AG09319 (cell line): ENCODE measurements at places on chromosomes 16 and 17.

DNA sequence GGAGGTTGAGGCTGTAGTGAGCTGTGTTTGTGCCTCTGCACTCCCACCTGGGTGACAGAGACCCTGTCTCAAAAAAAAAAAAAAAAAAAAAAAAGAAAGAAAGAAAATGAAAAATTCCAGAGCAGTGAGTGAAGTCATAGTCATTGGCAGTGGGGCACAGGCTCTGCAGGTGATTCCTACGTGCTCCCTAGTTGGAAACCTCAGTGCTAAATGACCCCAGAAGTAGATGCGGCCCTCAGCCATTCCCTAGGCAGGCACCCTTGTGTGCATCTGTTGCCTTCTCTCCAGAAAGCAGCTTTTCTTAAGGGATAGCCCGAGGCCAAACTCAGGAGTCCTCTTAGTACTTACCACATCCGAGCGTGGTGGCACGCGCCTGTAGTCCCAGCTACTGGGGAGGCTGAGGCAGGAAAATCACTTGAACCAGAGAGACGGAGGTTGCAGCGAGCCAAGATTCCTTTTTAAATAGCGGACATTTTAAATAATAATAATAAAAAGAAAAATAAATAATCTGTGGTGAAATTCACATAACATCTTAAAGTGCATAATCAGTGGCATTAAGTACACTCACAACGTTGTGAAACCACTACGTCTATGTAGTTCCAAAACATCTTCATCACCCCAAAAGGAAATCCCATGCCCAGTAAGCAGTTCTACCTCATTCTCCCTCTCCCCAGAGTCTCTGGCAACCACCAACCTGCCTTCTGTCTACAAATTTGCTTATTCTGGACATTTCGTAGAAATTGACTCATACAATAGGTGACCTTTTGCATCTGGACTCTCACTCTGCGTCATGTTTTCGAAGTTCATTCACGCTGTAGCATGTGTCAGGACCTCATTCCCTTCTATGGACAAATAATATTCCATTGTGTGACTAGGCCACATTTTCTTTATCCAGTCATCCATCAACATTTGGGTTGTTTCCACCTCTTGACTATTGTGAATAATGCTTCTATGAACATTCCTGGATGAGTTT, 12.5 kb upstream of the SPHK1 start:
- DNase-seq: peak; percentile 74

DNA sequence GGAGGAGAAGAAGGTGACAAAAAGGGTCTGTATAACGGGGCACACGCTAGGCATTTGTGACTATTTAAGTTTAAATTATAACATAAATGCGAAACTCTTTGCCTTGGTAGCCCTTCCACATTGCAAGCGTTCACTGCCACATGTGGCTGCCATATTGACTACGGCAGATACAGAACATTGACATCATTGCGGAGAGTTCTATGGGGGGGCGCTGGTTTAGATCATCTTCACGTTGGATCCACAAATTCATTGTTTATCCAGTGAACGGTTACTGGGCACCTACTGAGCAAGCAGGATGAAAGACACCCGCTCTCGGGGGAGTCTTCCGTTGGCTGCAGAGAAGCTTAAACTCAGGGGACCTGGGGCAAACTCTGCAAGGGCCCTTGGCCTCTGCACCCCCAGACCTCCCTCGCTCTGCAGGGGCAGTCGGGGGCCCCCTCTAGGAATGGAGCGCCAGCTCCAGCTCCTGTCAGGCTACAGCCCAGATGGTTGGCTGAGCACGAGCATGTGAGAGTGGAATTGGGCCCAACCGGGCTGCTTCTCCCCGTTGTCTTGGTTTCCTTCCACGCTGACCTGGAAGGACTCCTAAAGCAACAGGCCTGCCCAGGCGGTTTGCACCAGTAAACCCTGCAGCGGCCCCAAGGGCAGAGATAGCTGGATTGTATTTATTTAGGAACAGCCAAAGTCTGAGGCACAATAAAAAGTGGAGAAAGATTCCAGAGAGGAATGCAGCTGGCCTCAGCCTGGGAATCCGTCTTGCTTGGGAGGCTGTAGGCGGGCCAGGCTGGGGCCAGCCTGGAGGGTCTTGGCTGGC, 172.2 kb downstream of the SEC14L1 start:
- no peak for DNase-seq

- DNase-seq: no peak
These were observed 232.8 kb downstream of the SEC14L1 start for GRCh38 chr17:77373299-77374169.

DNA sequence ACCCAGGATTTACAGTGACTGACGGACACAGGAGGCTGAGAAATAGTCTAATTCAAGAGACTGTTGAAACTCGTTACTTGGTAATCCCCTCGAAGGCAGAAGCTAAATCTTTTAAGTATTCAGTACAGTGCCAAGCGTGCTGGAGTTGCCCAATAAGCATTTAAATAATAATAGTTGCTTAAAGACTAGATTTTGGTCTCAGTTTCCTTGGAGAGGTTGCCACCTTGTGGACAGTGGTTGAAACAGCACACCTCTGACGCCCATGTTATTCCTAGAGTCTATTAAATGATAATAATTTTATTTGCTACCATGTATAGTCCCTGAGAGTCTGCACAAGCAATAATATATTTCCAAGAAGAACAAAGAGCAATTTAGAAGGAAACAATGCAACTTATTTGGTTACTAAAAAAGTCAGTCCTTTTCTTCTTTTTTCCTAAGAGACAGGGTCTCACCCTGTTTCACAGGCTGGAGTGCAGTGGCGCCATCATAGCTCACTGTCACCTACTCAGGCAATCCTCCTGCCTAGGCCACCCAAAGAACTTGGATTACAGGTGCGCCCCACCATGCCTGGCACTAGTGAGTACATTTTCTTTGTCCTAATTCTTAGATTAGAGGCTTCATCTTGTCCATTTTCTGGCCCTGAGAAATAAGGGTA, 138.0 kb upstream of the NUDT7 start:
- no peak for DNase-seq

DNA sequence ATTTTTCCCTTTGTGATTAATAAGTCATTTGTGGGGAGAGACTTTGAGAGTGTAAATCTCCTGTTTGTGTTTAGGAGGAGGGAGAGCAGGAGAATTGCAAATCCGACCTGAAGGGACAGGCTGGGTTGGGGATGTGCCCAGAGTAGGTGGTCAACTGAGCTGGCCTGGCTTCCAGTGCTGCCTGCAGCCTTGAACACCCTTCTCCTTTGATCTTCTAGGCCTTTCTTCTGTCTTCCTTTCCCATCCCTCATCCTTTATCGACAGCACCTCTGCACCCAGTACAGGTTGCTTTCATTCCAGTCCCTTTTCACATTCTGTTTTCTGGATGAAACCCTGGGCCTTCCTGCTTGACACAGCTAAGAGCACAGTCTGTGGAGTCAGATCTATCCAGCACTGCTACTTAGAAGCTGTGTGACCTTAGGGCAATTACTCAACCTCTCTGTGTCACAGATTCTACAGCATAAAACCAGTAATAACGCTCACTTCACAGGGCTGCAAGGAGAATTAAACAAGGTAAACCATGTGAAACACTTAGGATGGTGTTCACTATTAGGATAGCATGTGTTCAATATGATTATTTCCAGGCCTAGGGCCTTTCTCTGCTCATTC, 1.0 kb upstream of the CSNK2A2 start:
- DNase-seq: no peak

GRCh38 chr17:5694551-5694950, 110.2 kb upstream of the NLRP1 start:
- no peak for DNase-seq

DNA sequence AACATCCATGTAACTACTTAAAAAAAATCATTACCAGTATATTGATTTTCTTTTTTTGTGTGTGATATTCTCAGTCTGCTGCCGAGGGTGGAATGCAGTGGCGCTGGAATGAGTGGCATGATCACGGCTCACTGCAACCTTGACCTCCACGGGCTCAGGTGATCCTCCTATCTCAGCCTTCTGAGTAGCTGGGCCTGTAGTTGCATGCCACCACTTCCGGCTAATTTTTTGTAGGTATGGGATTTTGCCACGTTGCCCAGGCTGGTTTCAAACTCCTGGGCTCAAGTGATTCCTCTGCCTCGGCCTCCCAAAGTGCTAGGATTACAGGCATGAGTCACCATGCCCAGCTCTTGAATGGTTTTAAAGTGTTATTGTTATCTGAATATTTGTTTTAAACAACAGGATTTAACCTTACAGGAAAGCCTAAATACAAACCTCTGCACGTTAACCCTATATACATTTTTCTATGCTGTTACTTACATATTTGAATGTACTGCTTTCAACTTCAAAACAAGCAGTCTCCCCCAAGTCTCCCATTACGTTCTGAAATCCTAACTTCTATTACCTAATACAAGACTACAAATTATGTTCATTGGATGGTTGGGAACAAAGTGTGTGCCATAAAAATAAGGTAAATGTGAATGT, 61.7 kb downstream of the KPNA2 start:
- no peak for DNase-seq

DNA sequence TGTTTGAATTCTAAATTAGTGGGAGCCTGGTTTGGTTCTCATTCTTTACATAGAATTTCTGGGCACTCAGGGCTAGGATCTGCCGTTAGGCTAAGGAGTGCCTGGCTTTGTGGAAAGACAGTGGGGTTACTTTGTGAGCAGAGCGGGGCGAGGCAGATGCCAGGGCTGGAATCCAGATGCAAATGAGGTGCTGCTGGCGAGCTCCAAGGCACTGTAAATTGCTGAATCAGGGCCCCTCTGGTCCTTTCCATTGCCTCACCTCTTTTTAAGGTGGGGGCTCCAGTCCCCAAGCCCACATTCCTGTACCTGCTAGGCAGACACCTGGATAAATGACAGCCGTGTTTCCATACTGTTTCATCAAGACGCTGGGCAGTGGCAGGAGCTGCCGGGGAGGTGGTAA, 33.8 kb downstream of the PIPOX start:
- no peak for DNase-seq

DNA sequence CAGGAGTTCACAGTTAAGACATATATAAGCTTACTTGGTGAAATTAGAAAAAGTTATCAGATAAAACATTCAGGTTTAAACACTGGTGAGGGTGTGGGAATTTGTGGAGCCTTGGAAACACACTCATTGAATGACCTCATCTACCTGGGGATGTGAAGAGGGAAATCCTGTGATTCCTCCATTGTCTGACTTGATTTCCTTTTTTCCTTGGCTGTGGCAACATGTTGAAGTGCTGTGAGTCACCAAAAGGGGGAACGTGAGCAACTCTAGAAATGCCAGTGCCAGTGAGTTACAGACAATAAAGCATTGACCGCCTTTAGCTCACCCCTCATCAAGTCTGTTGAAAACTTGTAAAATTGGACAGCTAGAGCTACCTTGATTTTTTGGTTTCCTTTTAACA, 1.8 kb downstream of the HMOX2 start:
- DNase-seq: no peak

GRCh38 chr17:29761040-29761761, 138.5 kb upstream of the CORO6 start:
- peak; percentile 67 for DNase-seq

DNA sequence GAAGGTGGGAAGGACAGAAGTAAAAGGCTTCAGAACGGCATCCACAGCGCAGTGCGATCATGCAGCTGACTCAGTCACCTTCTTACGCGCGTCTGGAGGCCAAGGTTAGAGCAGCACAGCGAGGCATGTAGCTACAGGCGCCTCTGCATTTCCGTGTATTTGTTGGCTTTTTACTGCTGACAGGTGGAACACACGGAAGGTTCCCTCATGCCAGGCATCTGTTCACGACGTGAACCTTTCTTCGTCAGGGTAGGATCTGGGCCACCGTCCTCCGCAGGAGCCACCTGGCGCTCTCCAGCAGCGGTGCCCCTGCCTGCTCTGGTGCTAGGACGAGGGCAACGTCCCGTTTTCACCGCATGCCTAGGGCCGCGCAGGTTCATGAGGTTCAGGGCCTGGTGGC, 15.3 kb downstream of the TMEM204 start:
- DNase-seq: no peak

DNA sequence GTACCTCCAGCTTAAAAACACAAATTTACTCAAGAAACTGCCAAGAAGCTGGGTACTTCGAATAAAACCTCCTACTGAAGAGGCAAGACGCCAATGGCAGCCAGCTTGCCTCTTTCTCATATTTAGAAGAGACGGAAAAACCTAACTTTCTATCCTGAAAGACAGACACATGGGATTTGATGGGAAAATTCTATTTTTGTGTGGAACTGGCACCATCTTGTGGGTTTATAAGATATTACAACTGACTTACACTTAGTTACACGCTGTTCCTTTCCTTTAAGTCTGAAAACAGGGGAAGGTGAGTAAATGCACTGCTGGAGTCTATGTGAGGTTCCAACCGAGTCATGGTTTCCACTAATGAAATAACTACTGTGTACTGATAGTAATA, 10.3 kb downstream of the ZNF18 start:
- DNase-seq: no peak

DNA sequence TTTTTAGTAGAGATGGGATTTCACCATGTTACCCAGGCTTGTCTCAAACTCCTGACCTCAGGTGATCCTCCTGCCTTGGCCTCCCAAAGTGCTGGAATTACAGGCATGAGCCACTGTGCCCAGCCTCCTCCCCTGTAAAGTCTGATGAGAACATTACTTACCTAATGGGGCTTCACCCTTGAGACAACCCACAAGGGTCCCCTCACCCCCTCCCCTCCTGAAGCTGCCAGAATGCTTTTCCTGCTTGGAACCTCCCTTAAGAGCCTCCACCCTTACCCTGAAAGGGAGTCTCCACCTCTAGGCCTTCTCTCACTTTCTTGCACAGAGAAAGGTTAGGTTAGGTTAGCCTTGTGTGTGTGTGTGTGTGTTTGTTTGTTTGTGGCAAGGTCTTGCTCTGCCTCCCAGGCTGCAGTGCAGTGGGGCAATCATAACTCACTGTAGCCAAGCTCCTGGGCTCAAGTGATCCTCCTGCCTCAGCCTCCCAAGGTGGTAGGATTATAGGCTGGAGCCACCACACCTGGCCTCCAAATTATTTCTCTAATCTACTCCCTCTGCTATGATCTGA, 8.9 kb downstream of the SLC5A11 start:
- DNase-seq: no peak

DNA sequence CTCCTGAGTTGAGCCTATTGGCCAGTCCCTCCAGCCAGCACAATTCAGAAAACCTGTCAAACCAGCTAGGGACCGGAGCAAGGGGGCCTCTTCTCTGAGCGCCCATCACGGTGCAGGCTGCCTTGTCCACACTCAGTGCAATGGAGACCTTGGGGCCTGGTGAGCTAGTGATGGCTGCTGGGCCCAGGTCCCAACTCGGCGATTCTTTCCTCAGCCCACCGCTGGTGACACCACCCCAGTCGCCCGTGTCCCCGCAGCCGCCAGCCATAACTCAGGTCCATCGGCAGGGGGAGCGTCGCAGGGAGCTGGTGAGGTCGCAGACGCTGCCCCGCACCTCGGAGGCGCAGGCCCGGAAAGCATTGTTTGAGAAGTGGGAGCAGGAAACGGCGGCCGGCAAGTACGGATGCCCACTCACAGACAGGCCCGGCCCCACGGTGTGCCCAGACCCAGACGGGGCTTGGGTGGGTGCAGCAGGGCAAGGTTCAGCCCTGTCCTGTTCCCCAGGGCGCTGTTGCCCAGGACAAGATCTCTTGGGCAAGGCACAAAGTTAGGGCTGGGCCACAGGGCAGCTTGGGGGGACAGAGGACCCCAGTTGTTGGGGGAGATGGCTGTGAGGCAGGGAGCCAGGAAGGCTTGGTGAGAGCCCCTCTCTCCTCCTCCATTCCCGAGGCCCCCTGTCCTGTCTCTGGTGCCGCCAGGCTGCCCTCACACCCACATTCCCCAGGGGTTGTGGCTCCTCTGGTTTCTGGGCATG, 10.8 kb downstream of the SMTNL2 start:
- no peak for DNase-seq
